ENCODE measurements at places on chromosomes 2 and 18. TPM values are rescaled to one million over a fixed set of nuclear protein-coding genes. Genes with fewer than 3 reads are reported as not detected.

DIPK1C gene
- not detected for total RNA-seq

EIPR1 gene
- total RNA-seq: 37.9 TPM

CCBE1 gene
- total RNA-seq: 34.9 TPM

RIT2 gene
- not detected for total RNA-seq

ZEB2 gene
- 91.0 TPM for total RNA-seq

TNFAIP6 gene
- total RNA-seq: 0.23 TPM

GKN2 gene
- total RNA-seq: not detected

CENPA gene
- total RNA-seq: not detected

PRSS56 gene
- total RNA-seq: not detected
